Ammon's horn (tissue), 1 donor: ENCODE measurements at places on chromosomes 5 and 9.
A peak's percentile ranks its signal among the peaks of the same experiment; 100 is the strongest.

DNA sequence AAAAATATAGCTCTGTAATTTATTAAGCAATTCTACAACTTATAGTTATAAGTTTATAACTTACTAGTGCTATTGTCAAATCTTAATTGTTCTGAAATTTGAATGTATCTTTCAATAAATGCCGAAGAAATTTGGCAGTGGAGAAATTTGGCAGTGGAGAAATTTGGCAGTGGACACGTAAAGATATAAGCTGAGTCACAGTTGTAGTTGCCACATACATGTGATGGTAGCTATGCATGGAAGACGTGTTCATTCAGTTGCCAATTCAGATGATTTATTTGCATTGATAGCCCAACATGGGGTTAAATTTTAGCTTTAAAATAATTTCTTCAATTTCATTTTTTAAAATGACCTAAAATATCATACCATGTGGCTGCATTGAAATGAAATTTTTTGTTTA lies 127.8 kb upstream of the NR4A3 start:
- DNase-seq, result no peak

- peak; percentile 79 for DNase-seq
Observed at GRCh38 chr9:121282277-121283079, 14.5 kb downstream of the GSN start.

DNA sequence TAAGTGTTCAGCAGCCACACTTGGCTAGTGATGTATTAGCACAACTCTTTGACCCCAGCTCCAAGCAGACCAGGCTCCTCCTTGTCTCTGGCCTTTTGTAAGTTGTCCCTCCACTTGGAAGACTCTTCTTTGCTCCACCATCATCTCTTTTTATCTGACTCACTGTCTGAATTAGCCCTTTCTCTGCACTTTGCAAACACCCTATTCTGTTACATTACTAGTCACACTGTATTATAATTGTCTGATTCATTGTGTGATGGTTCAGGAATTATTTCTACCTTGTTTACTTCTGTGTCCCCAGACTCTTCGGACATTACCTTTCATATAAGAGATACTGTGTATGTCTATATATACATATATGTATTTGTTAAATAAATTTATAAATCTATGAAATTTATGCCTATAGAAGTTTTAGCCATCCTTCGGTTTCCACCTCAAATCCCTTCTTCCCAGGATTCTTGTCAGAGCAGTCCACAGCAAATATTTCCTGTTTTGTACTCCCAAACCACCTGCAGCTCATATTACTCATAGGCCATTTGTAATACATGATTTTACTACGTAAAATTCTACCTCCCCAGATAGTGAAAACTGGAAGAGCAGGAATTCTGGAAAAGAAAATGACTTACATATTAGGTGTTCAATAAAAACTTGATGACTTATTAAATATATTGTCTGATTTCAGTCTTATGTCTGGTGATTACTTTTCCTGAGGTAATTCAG lies 69.0 kb downstream of the MTAP start:
- DNase-seq, result no peak

GRCh38 chr5:23930985-23931384 lies 423.6 kb downstream of the PRDM9 start:
- DNase-seq, result no peak

- DNase-seq, result no peak
Observed at GRCh38 chr9:92781899-92782298, 17.3 kb upstream of the BICD2 start.

GRCh38 chr5:93673316-93673954 lies 68.0 kb downstream of the POU5F2 start:
- no peak for DNase-seq

GRCh38 chr5:90866333-90866732 lies 307.7 kb downstream of the ADGRV1 start:
- no peak for DNase-seq

- no peak for DNase-seq
Observed at GRCh38 chr5:83151821-83152220, 74.5 kb downstream of the XRCC4 start.
